Effector memory CD4-positive, alpha-beta T cell (primary cell): ENCODE measurements at places on chromosomes 12 and 14.
A peak's percentile ranks its signal among the peaks of the same experiment; 100 is the strongest.

GRCh38 chr14:76292561-76292960, 83.4 kb upstream of the ESRRB start:
- no peak for DNase-seq

GRCh38 chr14:100854435-100854834, 28.5 kb downstream of the MEG3 start:
- no peak for DNase-seq

DNA sequence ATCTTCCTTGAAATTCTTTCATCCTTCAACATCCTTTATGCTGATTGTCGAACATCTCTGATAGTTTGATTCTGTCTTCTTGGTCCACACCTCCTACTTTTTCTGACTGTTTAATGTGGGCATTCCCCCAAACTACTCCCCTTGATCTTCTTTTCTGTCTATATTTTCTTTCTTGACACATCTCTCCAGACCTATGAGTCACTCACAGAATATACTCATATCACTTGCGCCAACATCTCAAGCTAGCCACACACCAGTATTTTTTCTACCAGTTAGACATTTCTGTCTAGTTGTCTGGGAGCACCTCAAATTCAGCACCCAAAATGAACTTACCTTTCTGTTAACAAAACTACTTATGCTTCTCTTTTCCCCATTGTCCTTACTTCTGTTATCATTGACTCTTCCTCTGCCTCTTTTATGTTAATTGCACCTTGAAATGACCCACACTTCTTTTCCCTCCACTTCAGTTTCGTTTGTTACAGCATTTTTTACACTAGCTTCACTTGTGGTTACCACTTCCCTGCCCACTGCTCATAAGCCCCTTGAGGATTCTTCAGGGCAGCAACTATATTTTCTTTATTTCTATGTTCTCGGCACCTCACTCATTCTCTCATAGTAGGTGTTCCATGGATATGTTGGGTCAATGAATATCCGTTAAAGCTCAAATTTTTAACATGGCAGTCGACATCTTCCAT, 33.5 kb downstream of the TSHR start:
- no peak for DNase-seq

DNA sequence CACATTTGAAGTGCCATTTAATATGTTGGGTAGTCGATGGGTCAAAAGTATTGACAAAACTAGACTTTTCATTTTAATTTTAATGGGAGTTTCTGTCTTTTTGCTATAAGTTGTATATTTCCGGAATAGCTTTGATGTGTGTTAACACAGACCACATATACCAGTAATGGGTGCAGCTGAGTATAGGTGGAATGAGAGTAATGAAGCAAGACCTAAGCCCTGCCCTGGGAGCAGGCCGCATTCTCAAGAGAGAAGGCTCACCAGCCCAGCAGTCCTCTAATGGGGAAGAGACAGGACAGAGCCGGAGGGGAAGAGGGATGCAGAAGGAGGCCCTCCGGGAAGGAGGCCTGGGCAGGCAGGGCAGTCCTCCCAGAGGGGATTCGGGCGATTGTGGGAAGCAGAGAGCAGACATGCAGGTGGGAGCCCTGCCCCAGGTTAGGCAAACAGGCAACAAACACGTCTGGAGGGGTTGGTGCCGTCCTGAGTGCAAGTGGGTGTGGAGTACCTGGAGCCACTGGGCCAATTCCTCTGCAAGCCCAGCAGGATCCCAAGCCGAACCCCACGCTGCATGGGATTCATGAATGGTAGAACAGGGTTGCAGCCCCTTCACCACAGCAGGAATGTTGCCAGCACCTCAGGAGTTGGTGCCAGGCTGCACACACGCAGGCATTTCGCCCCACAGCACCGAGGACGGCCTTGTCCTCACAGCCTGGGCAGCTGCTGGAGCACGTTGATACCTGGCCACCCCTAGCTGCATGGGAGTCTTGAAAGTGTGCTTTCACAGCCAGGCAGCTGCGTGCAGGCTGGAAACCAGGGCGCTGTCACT, 7.8 kb downstream of the CKB start:
- DNase-seq: no peak

- no peak for DNase-seq
Observed at GRCh38 chr14:64303471-64303917, 9.3 kb upstream of the ESR2 start.

- DNase-seq: no peak
Observed at GRCh38 chr12:42255221-42255865, 17.3 kb upstream of the YAF2 start.

GRCh38 chr14:91350813-91351511, 66.7 kb downstream of the CCDC88C start:
- DNase-seq: peak; percentile 52

DNA sequence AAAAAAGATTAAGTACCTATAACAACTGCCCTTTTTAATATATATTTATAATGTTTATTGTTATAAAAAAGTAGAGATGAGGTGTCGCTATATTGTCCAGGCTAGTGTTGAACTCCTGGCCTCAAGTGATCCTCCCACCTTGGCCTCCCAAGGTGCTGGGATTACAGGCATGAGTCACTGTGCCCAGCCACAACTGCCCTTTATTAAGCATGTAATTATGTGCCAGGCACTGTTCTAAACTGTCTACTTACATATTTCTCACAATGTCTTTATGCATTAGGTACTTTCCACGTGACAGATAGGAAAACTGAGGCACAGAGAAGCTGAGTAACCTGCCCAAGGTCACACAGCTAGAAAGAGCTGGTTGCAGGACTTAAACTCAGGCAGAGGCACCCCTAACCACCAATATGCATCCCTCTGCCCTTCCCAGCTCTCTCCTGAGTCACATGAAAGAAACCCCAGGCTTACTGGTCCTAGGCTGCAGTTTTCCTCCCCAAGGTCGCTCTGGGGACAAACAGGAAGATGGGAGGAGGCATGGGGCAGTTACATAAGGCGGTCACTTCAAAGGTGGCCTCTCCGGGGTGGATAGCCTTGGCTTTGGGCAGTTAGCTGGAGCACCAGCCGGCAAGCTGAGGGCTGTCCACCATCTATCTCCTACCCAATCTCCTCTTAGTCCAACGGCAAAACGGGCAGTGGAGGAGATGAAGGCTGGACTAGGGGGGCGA, 54.6 kb upstream of the TBX3 start:
- DNase-seq: no peak

DNA sequence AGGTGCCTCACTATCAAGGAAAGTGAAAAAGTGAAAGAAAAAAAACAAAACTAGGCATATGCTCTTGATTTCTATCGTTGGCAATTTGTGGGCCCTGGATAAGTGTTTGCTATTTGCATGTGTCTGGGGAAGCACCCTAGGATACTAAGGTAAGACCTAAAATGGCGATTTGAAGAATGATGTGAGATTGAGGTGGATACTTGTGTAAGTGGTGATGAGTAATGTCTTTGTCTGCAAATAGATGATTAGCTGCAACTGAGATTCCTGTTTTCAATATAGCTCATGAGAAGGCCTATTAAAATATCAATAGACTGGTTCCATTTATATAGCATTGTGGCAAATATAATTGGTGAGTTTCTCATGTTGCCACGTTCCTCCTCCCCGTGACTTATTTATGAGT, 261.7 kb downstream of the NEDD1 start:
- no peak for DNase-seq

- DNase-seq: no peak
Observed at GRCh38 chr14:83356080-83356479, 1822.4 kb upstream of the SEL1L start.

DNA sequence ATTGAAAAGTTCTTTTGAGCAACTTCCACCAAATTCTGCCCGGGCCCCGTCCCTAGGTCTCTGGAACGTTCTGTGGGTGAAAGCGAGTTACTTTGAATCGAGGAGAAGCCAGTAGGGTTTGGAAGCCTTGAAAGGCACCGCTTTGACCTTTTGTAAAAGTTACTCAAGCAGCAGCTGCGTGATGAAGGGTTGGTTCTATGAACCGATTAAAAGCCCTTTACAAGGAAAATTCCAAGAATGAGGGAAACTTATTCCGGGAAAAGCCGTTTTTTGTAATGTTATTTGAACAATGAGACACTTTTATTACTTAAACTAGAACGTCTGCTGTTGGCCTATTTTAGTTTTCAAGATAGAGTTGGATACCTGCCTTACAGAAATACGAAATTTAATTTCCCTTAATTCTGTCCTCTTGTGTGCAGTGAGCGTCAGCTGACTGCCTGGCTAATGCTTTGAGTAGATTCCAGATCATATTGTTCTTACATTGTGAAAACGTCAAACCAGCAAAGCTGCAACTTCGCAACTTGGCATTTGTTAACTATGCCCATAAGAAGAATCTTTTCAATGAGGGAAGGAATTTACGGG, 906 bp downstream of the LARP4 start:
- no peak for DNase-seq

DNA sequence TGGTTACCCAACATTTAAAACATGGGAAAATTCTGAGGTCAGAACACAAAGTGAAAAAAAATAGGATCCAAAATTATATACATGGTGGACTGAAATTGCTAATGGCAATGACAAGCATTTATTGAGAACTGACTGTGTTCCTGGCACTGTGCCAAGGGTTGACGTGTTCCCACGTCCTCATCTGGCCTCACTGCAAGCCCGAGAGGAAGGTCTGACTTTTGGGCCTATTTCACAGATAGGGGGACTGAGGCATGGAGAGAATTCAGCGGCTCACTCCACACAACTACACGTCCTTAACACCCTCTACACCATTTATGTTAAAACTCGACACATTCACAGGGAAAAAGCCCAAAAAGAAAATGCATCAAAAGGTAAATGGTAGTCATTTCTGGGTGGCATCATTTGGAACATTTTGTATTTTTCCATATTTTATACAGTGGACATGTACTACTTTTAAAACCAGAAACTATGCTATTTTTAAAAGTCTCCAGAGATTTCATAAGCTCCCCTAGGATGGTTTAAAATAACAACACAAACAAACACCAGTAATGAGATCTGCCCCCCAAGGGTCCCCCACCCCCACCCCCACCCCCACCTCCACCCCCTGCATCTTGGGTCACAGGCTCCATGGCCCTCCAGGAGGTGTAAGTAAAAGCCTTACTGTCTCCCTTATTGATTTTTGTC, 27.7 kb downstream of the CLMN start:
- DNase-seq: no peak

GRCh38 chr12:51389302-51389999, 1.8 kb downstream of the GALNT6 start:
- no peak for DNase-seq

- DNase-seq: no peak
Observed at GRCh38 chr14:102948698-102949061, 26.2 kb downstream of the AMN start.

- DNase-seq: no peak
Observed at GRCh38 chr14:91035855-91036254, 24.6 kb downstream of the RPS6KA5 start.

DNA sequence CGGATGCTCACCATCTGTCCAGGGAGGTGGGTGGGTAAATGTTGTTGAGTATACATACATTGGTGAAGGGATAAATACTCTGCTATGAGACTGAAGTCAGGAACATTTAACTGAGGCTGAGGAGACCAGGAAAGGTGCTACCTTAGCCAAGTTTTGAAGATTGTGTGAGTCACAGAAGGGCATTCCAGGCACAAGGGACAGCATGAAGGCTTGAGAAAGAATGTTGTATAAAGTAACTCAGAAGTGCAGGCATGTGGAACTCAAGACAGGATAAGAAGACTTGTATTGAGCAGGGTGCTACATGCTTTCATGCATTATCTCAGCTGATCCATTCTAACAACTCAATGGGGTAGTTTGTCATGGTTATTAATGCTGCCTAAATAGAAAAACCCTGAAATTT, 112.7 kb downstream of the IPO8 start:
- no peak for DNase-seq

DNA sequence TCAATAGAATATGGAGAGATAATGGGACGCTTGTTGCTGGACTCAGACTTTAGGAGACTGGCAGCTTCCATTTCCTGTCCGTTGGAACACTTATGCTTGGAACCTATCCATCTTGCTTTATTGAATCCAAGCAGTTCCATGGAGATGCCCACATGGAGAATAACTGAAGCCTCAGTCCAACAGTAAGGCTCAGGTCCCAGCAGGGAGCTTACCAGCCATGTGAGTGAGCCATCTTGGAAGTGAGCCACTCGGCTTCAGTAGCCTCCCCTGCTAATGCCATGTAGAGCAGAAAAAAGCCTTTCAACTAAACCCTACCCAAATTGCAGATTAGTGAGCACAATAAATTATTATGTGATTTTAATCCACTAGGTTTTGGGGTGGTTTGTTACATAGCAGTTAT, 538.8 kb upstream of the STXBP6 start:
- DNase-seq: no peak

- no peak for DNase-seq
Observed at GRCh38 chr12:52042706-52043385, 8.4 kb upstream of the NR4A1 start.

DNA sequence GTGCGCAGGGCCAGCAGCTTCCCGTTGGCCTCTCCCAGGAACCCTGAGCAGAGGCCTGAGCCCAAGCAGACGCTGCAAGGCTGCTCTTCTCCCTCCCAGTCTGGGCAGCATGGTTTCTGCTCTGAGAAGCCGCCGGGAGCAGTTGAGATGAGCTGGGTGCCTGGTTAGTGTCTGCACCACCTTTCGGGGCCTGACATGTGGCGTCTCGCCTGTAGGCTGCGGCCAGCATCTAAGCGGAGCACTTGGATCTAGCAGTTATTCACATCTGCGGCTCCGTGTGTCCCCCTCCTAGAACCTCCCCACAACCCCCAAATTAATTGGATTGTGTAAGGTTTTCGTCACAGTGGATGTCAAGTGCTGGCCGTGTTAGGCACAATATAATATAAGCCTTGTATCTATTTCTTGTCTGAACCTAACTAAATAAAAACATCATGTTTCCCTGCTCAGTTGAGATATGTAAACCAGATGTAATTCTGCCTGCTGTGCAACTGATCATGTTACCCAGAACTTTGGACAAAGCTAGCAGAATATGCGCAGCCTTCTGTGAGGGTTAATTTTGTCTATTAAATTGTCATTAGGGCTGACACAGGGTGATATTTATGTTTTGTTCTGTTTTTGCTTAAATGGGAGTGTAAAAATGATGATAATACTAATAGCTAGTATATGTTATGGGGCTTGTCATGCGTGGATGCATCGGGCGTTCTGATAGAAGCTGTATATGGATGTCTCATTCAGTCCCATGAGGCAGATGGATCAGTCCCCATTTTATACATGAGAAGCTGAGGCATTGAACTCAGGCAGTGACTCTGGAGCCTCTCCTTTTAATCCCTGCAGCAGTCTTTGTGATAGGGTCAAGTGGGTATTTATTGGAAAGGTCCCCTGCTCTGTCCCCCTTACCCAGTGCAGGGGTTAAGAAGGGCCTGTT, 45.8 kb downstream of the ELK3 start:
- DNase-seq: no peak

DNA sequence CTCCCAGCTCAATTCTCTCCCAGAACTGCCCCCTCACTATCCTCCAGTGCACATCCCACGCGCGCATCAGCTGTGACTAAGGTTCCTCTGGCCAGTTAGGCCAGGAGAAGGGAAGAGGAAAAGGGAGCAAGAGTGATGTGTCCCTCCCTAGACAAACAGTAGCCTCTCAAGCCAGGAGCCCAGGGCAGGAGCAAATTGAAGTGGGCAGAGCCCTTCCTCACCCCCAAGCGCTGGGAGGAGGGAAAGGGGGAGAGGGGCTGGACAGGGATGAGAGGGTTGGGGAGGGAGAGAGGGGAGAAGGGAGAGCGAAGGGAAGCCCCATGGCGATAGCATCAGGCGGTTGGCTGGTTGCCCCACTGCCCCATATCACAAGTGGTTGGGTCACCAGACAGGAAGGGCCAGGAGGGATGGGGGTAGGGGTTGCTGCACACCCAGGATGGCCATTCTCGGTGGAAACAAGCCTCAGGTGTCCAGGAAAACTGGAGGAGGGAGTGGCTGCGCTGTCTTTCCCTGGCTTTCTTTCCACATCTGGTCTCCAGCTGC, 1.1 kb downstream of the CD63 start:
- DNase-seq: no peak

- DNase-seq: no peak
Observed at GRCh38 chr12:105107171-105107493, 399 bp upstream of the WASHC4 start.

GRCh38 chr12:108483213-108484059, 31.6 kb upstream of the FICD start:
- no peak for DNase-seq
